ENCODE measurements at places on chromosomes 12 and 14.

GRCh38 chr12:24586293-24586692 is 362.6 kb downstream of the BCAT1 start:
- no peak for DNase-seq

DNA sequence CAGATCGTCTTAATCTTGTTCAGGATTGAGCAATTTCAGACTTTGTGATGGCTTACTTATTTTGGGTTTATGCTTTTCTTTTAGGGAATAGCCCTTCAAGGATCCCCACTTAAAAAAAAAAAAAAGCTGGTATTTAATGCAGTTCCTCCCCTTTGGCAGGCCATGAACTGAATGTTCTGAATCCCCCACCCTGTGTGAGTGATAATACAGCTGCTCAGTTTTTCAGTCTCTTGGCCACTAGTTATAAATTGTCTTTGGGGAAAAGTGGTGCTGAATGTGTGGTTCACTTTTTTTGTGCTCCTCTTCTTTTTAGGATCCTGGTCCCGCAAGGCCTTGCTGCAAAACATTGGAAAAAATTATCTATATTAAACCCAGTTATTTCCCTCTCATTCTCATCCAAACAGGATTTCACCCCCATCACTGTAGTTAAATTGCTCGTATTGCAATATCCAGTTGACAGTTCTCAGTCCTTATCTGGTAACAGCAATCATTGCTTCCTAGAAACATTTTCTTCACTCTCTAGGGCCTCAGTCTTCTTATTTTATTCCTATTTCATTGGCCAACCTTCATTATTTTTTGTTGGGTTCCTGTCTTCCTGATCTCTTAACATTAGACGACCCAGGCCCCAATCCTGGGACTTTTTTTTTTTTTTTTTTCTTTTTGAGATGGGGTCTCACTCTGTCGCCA is 73.1 kb upstream of the PAWR start:
- DNase-seq: no peak

- no peak for DNase-seq
Observed at GRCh38 chr14:85471744-85472143, 58.2 kb upstream of the FLRT2 start.

DNA sequence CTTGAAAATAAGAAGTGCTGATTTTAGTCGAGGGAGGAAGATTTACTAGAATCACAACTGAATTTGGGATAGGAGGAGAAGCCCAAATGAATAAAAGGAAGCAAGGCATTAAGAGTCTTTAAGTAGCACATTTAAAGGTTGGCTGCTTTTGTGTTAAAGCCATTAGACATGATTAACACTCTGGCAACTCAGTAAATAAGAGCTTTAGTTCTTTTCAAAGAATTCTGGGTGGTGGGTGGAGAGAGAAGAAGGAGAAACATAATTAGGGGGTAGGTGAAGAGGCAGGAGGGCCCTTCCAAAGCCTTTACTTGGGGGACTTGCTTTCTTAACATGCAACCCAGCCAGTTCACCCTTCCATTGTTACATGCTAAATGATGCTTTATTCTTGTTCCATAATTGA is 284.6 kb upstream of the SEL1L start:
- no peak for DNase-seq

GRCh38 chr12:121765573-121765972 is 27.9 kb downstream of the RHOF start:
- DNase-seq: no peak

DNA sequence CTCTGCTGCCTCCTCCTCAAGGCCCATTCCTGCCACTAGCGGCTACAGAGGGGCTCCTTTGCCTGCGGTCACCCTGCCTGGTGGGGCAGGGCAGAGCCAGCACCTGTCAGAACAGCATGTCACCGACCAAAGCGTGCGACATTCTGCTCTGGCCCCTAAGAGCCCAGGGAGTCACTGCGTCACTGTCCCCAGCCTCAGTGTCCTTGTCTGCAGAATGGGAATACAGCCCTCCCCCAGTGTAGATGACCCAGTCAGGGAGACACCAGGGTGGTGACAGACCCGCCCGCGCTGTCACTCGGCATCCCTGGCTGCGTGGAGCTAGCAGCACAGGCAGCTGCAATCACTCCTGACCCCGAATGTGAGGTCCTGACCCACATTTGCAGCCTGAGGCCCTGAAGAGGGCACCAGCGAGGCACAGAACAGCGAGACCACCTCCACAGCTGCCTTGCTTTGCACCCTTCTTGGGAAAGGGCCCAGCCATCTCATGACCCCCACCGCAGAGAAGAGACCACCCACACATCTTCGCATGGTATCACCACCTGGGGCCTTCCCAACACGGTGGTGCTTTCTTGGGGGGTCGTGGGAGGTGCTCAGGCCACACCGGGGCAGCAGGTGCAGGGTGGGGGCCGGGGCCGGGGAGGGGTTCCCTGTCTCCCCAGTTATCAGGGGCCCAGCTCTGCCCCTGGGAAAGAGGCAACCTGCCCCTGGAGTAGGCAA is 2.5 kb downstream of the AHNAK2 start:
- DNase-seq: peak; percentile 67

DNA sequence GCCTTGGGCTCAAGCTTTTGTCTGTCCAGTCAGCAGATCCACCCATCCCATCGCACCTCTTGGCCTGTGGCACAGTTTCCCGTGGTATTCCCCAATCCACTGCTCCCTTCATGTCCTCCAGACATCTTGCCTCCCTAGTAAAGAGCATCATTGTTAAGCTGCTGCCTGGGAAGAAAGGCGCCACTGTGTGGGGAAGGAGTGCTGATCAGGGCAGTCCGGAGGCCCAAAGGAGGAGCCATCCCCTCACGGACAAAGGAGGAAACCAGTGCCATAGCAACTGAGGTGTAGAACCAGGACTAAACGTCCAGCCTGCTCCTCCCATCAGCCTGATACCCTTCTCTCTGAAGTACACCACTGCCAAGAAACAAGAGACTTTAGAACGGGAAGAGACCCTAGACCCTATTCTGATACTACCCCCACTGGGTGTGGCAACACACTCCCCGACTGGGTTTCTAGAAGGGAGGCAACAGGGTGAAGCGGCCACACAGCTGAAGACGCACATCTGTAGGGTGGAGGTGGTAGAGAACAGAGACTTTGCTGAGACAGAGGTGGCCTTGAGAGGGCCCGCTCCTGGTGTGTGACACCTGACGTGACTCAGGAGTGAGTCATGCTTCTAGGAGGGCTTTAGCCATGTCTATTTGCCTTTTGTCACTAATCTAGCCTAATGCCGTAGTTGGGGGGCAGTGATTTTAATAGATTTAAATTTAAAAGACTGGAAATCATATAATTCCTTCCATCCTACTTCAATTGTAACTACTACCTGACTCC is 185.0 kb downstream of the DPF3 start:
- DNase-seq: no peak

DNA sequence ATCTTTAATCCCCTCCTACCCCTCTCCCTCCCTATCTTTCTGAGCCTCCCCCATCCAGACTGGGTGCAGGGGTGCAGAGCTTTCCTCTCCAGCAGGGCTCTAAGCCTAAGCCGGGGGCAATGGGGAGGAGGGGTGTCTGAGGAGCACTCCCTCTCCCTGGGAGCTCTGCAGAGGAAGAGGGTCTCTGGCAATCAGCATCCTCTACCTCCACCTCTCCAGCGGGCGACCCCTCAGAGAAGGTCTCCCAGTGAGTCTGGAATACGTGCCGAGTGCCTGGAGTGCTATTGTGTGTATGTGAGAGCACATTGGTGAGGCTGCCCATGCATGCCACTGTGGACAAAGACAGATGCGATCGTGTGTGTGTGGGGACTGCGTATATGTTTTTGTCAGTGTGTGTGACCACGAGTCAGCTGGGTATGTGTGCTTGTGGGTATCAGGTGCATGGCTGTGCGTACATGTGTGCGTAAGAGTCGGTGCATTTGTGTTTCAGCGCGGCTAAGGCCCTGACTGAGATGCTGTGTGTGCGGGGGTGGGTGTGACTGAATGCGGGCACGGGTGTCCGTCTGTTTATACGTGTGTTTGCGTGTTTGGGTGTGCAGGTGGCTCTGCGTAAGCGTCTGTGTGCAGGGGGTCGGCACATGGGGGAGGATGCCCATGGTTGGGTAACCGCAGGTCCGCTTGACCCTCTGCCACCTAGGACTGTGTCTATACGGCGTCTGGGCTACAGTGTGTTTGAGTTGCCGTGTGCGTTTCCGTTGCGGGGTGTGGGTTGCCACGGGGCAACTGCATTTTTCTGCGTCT is 905 bp upstream of the DLK1 start:
- no peak for DNase-seq

Measured in hematopoietic multipotent progenitor cell treated with erythropoietin and hydrocortisone succinate and interleukin-3 and kit ligand, for 4 days (in vitro differentiated cells).